ENCODE measurements at places on chromosomes 2 and 18.

DNA sequence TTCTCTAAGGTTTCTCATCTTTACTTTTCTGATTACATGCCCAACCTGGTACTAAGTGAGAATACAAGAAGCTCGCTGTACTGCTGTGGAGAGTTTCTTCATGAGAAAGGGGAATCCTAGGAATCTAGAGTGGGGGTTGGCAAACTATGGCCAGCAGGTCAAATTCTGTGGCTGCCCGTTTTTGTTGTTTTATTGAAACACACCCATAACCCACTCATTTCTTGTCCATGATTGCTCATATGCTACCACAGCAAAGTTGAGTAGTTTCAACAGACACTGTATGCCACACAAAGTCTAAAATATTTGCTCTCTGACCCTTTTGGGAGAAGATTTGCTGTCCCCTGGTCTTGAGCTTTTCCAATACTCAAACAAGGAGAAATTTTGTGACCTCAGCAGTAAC is 58.8 kb downstream of the C2orf74 start:
- H3K4me3 ChIP-seq, result no peak overlapping the region
- H3K27me3 ChIP-seq, result no peaks in the 10 kb centered on the region
- no peak overlapping the region for H3K27ac ChIP-seq
- DNase-seq, result no peak

- no peak overlapping the region for H3K4me3 ChIP-seq
- no peak overlapping the region for H3K27ac ChIP-seq
- H3K4me1 ChIP-seq, result no peaks in the 10 kb centered on the region
These were observed 270.3 kb downstream of the NEDD4L start for GRCh38 chr18:58314284-58314683.

DNA sequence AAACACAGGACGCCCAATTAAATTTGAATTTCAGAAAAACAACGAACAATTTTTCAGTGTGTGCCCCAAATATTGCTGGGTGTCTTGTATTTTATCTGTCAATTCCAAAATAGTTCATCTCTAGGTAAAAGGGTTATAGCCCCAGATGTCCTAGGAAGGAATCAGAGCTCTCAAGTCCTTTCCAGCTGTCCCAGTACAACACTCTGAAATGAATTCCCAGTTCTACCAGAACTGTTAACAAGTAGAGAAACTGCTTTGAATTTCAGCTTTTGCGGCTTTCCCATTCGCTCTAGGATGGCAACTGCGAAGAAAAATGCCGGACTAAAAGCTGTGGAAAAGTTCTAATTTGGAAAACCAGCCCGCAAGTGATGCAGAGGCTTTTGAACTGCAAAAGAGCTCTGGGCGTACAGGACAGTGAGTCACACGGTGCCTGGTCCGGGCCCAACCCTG is 497 bp upstream of the GIGYF2 start:
- H3K4me3 ChIP-seq, result peak overlapping the region; percentile 96
- peaks cover 20% of the 10 kb centered on the region for H3K36me3 ChIP-seq
- no peak for DNase-seq

- H3K27ac ChIP-seq, result no peak overlapping the region
- no peaks in the 10 kb centered on the region for H3K27me3 ChIP-seq
- H3K4me3 ChIP-seq, result no peak overlapping the region
- H3K4me1 ChIP-seq, result no peaks in the 10 kb centered on the region
These were observed 247.4 kb upstream of the CELF4 start for GRCh38 chr18:37812961-37813360.

DNA sequence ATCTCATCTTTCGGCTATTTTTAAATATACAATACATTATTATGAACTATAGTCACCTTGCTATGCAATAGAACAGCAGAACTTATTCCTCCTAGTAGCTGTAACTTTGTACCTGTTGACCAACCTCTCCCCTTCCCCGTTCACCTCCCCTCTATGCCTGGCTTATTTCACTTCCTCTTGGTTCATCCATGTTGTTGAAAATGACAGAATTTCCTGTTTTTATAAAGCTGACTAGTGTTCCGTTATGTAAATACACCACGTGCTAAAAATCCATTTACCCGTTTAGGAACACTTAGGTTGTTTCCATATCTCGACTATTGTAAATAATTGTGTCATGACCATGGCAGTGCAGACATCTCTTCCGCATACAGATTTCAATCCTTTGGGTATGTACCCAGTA is 10.3 kb downstream of the ALPI start:
- no peak overlapping the region for H3K4me3 ChIP-seq
- no peaks in the 10 kb centered on the region for H3K27me3 ChIP-seq
- H3K27ac ChIP-seq, result no peak overlapping the region
- H3K36me3 ChIP-seq, result no peaks in the 10 kb centered on the region
- DNase-seq, result no peak

- DNase-seq, result no peak
- H3K27ac ChIP-seq, result no peak overlapping the region
- H3K4me1 ChIP-seq, result no peaks in the 10 kb centered on the region
- H3K36me3 ChIP-seq, result no peaks in the 10 kb centered on the region
- H3K27me3 ChIP-seq, result peaks cover 43% of the 10 kb centered on the region
These were observed 3.3 kb downstream of the DNMT3A start for GRCh38 chr2:25338401-25338800.

- no peaks in the 10 kb centered on the region for H3K4me1 ChIP-seq
- DNase-seq, result no peak
- no peak overlapping the region for H3K27ac ChIP-seq
- no peaks in the 10 kb centered on the region for H3K27me3 ChIP-seq
These were observed 866.6 kb downstream of the CPS1 start for GRCh38 chr2:211423018-211423417.

- no peak overlapping the region for H3K4me3 ChIP-seq
- peaks cover 22% of the 10 kb centered on the region for H3K27me3 ChIP-seq
- H3K36me3 ChIP-seq, result no peaks in the 10 kb centered on the region
- H3K4me1 ChIP-seq, result peaks cover 32% of the 10 kb centered on the region
- no peak overlapping the region for H3K27ac ChIP-seq
- DNase-seq, result no peak
These were observed 61.6 kb upstream of the HPCAL1 start for GRCh38 chr2:10240911-10241610.

DNA sequence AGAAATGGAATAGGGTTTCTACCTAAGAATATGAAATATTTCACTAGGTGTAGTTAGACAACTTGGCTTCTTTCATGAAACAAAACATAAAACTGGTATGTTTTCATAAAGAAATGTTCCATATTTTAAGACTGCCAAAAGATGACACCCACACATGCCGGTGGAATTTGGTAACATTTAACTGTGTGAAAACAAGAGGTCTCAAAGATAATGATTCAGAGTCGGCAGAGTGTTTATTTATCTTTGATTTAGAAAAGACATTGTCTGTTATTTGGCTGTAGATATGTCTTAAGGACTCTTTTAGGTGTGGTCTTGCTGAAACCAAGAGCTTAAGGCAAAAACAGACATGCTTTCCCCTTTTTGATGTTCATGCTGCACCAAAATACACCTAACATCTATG is 63.5 kb upstream of the FN1 start:
- H3K4me3 ChIP-seq, result no peak overlapping the region
- no peak for DNase-seq
- H3K36me3 ChIP-seq, result no peaks in the 10 kb centered on the region
- peaks cover 4% of the 10 kb centered on the region for H3K4me1 ChIP-seq
- no peaks in the 10 kb centered on the region for H3K27me3 ChIP-seq
- H3K27ac ChIP-seq, result no peak overlapping the region

DNA sequence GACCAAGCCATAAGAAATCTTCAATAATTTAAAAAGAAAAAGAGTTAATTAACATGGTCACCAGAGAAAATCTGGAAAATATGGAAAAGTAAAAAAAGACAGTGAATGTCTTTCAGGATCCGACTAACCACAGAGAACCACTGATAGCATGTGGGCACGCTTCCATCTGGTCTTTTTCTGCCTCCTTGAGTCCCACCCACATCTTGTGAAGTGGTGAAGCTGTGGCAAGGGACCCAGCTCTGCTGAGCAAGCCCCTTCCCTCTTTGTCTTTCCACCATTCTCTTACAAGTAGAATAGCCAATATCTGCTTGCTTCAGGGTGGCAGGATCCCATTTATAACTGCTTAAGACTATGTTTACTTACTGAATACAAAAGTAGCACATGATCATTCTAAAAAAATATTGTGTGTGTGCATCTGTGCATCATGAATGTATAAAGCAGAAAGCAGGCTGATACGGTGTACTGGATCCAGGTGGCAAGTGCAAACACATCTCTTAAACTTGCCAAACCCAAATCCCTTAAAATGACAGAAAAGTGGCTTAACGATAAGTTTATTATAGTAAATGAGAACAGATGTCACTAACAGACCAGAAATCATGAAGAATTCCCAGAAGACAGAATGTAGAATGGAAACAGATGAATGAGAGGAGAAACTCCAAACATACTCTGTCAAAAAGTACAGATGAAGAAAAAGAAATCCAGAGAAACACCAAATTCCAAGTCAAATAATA is 52.3 kb downstream of the FOXI3 start:
- no peaks in the 10 kb centered on the region for H3K4me1 ChIP-seq
- no peaks in the 10 kb centered on the region for H3K36me3 ChIP-seq
- H3K27ac ChIP-seq, result no peak overlapping the region
- no peak overlapping the region for H3K4me3 ChIP-seq
- peaks cover 9% of the 10 kb centered on the region for H3K27me3 ChIP-seq

DNA sequence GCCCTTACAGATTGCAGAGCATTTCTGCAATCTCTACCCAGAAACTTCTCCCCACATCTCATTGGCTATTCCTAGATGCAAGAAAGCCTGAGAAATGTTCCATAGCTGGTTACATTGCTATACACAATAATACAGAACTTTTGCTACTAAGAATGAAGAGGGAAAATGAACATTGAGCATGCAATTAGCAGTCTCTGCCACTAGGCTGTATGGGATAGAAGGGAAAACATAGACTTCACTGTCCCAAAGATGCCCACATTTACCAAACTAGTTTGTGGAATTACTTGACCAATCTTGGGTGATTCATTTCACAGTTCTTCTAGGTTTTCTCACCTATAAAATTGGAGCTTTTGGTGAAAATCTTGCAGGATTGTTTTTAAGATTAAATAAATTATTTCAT is 265.7 kb upstream of the NT5C1B start:
- H3K4me1 ChIP-seq, result no peaks in the 10 kb centered on the region
- no peak overlapping the region for H3K27ac ChIP-seq
- no peak overlapping the region for H3K4me3 ChIP-seq
- no peaks in the 10 kb centered on the region for H3K36me3 ChIP-seq
- no peaks in the 10 kb centered on the region for H3K27me3 ChIP-seq

GRCh38 chr2:142786918-142787702 is 90.4 kb upstream of the KYNU start:
- H3K27ac ChIP-seq, result no peak overlapping the region
- H3K36me3 ChIP-seq, result no peaks in the 10 kb centered on the region
- H3K4me3 ChIP-seq, result no peak overlapping the region
- no peaks in the 10 kb centered on the region for H3K27me3 ChIP-seq
- DNase-seq, result no peak

All from K562 (cell line).